Upper lobe of left lung (tissue), 6 donors: ENCODE measurements at places on chromosomes 12 and 14. TPM values are rescaled to one million over a fixed set of nuclear protein-coding genes. Genes with fewer than 3 reads are reported as not detected.

Gene MEG3
- 14.6 TPM for total RNA-seq

Gene BBOF1
- 35.1 TPM for total RNA-seq

Gene PTPRQ
- 15.6 TPM for total RNA-seq

- DNase-seq: no peak
These were observed 62.3 kb upstream of the PPP1R12A start for GRCh38 chr12:79997096-79997791.

DNA sequence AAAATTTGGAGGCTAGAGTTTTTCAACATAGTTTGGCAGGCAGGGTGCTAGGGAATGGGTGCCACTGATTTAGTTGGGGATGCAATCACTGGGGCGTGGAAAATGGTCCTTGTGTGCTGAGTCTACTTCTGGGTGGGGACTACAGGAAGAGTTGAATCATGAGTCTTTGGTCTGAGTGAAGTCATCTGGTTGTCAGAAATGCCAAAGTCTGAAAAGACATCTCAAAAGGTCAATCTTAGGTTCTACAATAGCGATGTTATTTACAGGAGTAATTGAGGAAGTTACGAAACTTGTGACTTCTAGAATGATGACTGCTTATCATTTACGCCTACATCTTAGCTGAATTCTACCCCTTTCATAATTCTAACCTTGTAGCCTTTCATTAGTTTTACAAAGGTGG is 209.1 kb downstream of the NUBPL start:
- DNase-seq: no peak

DNA sequence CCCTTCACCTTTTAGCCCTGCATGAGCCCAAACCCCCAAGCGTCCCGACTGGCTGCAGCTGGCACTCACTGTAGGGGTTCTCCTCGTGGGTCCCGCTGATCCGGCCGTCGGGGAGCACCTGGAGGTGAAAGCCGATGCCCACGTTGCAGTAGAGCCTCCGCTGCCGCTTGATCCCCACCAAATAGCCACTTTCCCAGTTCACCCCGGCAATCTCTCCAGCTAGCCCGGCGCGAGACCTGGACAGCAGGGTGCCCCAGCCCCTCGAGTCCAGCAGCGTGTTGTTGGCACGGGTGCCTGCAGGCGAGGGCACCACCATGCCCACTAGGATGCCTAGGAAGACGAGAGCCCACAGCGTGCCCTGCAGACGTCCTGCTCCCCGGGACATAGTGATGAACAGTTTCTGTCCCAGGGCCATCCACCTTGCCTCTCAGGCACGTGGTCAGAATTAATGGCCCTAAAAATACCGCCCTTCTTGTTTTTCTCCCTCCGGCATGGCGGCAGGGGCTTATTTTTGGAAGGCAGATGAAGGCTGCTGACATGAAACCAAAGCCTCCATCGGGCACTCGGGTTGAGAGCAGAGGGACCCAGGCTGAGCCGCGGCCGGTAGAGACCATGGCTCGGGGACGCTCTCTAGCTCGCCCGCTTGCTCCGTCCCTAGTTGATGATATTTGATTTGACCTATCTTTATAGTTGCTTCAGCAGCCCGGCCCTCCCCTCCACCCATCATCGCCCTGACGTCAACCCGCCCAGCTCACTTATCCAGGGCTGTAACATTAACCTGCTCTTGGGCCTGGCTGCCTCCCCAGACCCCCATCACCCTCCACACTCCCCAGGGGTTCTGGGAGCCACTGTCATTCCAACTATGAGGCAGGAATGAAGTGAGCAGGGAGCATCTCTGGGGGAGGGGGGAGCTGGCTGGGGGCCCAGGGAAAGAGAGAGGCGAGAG is at the start of gene FGF6:
TSS of gene FGF6 (minus strand) at position 660 of the 946 bp plus-strand sequence. CDS start at position 415, 245 bp downstream.
- DNase-seq: peak; percentile 63

DNA sequence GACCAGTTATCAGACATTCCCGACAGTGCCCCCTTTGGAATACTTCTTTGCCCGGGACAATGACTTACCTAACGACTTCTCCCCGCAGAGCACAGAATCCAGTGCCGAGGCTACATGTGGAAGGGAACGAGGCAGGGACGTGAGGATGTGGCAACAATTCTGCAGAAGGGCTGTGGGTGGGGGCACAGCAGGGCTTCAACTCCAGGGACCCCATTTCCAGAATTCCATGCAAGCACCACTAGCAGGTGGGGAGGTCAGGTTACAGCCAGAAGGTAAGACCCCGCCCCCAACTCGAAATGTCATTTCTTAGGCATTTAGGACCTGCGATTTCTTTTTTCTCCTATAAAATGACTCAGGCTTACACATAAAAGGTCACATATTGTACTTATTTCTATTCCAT is 207.9 kb downstream of the TMEM132C start:
- no peak for DNase-seq

DNA sequence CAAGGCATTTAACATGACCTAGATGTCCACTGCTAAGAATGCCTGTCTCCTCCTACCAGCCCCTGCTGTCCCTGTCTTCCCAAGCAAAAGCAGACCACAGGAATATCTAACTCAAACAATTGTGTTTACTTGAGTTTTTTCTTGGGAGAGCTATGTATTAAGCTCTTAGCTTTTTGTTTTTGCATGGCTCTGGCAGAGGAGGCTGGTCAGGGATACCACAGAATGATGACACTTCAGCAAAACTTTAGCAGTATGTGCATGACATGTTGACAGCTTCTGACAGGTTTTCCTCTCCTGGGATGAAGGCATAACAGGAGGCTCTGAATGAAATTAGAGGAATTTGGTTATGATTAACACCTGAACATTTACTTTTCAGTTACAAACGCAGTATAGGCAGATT is 6.9 kb downstream of the TMBIM6 start:
- no peak for DNase-seq
